GM23248 (cell line): ENCODE measurements at places on chromosomes 12 and 14. TPM values are rescaled to one million over a fixed set of nuclear protein-coding genes. Genes with fewer than 3 reads are reported as not detected.

The HCAR1 gene
- total RNA-seq: not detected in 2 replicates

The ADIPOR2 gene
- 18.8 TPM in 2 replicates for total RNA-seq

The MDGA2 gene
- total RNA-seq: not detected in 2 replicates

The HPD gene
- total RNA-seq: not detected in 2 replicates

The GAPDH gene
- total RNA-seq: 6,196 and 7,726 TPM in 2 replicates

- DNase-seq: peak; percentile 83
Measured at GRCh38 chr12:6752167-6752920, 597 bp downstream of the MLF2 start.

GRCh38 chr12:50077099-50077498, 8.0 kb upstream of the SMARCD1 start:
- DNase-seq: no peak

GRCh38 chr12:67928621-67929383, 60.4 kb upstream of the IFNG-AS1 start:
- peak; percentile 8 for DNase-seq

DNA sequence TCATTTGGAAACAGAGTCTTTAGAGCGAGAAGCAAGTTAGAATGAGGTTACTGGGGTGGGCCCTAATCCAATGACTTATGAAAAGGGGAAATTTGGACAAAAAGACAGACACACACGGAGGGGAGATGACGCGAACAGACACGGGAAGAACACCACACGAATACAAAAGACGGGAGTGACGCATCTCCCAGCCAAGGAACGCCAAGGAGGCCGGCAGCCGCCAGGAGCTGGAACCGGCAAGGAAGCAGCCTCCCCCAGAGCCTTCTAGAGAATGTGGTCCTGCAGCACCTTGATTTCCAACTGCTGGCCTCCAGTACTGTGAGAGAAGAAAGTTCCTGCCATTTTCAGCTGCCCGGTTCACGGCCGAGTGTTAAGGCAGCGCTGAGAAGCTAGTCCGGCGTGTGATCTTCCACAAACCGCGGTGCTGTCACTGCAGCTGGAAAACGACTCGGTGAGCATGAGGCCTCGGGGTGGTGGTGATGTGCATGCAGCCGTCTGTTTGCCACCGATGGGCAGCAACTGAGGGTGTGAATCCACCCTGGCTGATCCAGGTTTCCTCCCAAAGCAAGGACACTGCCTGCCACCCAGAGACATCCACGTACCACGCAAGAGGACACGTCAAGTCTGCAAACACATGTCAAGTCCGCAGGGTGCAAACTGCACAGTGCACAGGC, 124.5 kb downstream of the NCOR2 start:
- DNase-seq: peak; percentile 96

DNA sequence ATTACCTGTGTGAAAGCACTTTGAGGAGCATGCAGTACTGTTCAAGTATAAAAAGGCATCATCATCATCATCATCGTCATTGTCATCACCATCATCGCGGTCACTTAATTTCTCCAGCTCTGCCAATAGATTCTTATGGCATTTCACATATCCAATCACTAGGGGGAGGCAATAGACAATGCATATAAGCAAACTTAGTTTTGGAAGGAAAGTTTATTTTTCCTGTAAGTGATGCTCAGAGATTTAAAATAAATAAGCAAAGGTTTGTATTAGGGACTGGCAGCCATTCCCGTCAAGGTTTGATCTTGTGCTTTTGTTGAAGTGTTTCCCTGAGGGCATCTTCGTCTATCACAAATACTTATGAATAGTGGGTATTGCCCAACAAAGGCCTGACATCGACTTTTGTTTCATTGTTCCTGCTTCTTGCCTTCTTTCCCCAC, 127.4 kb downstream of the KTN1 start:
- peak; percentile 78 for DNase-seq

DNA sequence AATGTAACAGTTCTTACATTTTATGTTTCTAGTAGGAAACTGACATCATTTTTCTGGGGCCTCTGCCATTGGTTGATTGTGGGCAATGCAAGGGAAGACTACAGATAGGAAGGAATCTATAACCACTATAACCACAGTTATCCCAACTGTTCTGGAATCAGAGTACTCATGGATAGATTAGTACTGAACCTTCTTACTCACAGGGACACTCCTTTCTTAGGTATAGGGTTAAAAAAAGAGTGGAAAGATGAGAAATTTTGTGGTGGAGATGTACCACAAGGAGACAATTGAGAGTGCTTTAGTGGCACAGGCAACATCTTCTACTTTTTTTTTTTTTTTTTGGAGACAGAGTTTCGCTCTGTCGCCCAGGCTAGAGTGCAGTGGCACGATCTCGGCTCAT, 21.0 kb downstream of the TMEM116 start:
- no peak for DNase-seq

DNA sequence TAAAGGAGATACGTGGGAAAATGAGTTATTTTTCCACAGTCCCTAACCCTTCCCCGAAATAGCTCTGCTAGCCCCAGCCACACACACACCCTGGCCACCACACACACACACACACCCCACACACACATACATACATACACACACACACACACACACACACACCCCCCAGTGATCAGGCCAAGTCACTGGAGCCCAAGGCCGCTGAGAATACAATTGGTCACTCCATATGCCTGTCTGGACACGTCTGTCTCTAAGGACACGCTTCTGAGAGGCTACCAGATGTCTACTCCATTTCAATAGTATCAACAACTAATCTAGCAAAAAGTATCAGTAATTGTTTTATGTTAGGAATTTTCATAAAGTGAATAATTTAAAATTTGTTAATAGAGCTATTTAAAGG, 13.0 kb upstream of the DIABLO start:
- no peak for DNase-seq

DNA sequence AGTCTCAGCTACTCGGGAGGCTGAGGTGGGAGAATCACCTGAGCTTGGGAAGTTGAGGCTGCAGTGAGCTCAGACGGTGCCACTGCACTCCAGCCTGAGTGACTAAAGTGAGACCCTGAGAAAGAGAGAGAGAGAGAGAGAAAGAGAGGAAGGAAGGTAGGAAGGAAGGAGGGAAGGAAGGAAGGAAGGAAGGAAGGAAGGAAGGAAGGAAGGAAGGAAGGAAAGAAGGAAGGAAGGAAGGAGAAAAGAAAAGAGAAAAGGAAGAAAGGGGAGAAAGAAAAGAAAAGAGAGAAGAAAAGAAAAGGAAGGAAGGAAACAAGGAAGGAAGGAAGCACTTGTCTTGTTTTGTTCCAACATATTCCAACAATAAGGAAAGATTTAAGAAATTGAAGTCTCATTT, 7.8 kb downstream of the PRKD1 start:
- no peak for DNase-seq

GRCh38 chr12:19239616-19240234, 110.2 kb downstream of the PLEKHA5 start:
- DNase-seq: peak; percentile 74

GRCh38 chr14:29743531-29743930, 184.1 kb downstream of the PRKD1 start:
- no peak for DNase-seq

DNA sequence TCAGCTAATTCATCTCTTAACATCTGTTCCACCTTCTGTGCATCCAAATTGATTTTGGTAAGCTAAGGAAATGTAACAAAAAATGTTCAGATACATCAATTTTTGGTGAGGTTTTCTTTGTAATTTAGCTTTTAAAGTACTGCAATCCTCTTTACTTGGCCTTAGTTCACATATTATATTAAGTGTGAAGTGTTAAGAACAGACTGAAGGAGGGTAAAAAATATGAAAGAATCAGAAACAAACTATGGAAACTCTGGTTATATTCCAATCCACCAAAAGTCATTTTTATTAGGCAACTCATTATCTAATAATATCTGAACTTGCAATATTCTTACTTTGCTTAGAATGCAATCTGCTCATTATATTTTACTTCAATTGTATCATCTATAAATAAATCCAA, 49.1 kb downstream of the CEP290 start:
- no peak for DNase-seq

DNA sequence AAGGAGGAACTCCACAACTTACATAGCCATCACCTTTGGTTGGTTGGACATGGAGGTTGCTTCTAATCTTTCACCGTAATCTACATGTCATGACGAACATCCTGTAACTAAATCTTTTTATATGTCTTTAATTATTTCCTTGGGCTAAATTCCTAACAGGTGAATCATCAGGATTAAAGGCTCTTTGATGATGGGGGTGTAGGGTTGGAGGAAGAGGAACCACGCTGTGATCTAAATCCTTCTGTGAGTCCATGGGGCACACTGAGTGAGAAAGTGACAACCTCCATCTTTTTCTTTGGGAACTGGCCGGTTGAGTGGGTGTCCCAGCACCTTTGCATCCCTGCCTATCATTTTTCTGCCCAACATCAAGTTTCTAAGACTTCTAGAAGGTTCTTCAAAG, 31.1 kb upstream of the MAP1LC3B2 start:
- peak; percentile 70 for DNase-seq

GRCh38 chr14:34964977-34965764, 17.6 kb upstream of the SRP54 start:
- no peak for DNase-seq

DNA sequence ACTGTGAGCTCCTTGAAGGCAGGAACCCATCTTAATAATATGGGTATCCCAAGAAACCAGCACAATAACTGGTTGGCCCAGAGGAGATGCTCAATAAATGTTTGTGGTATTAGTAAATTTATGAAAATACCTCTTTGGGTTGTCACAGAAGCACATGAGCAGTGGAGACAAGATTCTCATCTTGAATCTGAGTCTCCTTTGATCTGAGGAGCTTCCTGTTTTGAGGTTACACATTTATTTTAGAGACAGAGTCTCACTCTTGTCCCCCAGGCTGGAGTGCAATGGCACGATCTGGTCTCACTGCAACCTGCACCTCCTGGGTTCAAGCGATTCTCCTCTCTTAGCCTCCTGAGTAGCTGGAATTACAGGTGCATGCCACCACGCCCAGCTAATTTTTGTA, 247.4 kb downstream of the NRXN3 start:
- DNase-seq: no peak

GRCh38 chr12:64407342-64408223, 3.4 kb downstream of the XPOT start:
- no peak for DNase-seq

GRCh38 chr12:51395283-51396230, 4.4 kb upstream of the GALNT6 start:
- DNase-seq: no peak

DNA sequence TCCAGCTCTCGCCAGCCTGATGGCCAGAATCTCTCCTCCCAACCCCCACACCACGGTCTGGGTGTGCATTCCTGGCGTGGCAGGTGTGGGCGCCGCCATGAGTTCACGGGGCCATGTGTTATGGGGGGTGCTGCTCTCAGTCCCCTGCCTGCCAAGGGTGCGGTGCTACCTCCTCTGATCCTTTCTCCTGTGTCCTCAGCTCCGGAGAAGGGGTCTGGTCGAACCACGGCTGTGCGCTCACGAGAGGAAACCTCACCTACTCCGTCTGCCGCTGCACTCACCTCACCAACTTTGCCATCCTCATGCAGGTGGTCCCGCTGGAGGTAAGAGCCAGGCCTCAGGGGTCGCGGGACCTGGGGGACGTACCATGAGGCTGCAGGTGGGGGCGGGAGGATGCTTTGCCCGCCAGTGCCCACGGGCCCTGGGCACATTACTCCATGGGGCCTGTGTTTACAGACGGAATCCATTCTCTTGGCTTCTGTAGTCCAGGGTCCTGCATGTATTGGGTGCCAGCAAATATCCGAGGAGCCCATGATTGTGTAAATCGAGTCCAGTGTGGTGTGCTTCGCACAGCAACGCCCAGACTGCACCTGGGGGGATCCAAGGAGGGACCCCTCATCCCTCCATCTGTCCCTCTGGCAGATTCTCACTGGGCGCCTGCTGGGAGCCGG, 130.8 kb downstream of the ADGRD1 start:
- DNase-seq: no peak

- no peak for DNase-seq
Measured at GRCh38 chr14:105472486-105472991, 2.1 kb upstream of the CRIP2 start.
